ENCODE measurements at places on chromosomes 1 and 21.

- DNase-seq, result no peak
These were observed 26.0 kb downstream of the ROR1 start for GRCh38 chr1:63799820-63800219.

- peak; percentile 43 for DNase-seq
These were observed 268.8 kb downstream of the KCTD3 start for GRCh38 chr1:215835951-215836350.

DNA sequence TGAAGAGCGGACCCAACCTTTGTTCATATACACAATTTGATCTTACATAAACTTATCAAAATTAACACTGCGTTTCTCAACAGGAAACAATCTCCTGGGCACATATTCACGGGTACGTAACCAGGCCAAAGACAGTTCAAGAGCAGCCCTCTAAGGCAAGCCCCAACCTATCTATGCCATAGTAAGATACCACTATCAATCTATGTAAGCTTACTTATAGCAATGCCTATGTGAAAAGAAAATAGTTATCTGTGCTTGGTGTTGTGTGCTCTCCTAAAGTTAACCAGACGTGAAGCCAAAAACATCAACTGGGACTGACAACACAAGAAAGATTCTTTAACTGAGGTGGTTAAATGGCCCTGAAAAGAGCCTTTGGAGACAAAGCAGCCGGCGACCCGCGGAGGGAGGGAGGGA is 49.4 kb upstream of the BOLA1 start:
- DNase-seq, result peak; percentile 20

DNA sequence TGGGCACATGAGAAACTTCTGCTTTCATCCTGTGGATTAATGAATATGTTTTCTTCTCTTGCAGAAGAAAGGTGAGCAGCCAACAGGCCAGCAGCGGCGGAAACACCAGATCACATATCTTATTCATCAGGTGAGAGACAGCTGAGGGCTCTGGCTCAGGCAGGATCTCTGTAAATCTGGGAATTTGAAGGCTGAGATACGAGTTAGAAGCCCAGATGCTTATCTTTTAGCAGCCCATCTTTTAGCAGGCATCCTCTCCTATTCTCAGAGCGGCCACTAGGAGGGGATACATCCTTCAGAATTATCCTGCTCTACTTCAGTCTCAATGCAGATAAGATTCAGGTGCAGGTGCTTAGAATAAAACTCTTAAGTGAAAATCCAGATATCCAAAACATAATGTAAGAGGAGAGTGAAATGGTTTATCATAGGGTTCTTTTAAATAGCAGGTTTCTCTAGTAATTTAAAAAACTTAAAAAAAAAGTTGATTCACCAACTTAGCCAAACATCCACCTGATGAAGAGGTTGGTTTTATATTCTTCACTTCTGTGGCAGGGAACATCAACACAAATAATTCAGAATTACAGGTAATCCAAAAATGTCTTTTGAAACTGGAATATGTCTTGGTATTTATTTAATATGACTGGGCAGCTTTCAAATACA is 19.3 kb downstream of the SH2D2A start:
- peak; percentile 75 for DNase-seq

- no peak for DNase-seq
These were observed 8.6 kb downstream of the TMEM35B start for GRCh38 chr1:34976384-34977209.

DNA sequence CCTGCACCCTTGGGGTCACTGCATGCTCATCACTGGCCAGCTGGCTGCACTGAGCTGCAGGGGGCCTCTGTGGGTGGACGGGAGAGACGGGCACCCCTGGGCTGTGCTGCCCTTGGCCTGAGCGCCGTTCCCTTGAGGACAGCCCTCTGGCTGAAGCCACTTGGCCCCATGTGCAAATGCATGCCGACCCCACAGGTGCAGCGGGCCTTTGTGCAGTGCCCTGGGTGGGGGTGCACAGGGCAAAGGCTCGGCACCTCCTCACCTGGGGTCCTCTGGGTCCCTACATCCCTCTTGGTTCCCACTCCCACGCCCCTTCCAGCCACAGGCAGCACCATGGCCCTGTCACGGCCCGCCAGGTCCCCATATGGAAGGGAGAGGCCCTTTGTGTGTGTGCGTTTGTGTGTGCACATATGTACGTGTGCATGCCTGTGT is 41.3 kb downstream of the COQ8A start:
- DNase-seq, result no peak

GRCh38 chr1:182977480-182977879 is 24.5 kb upstream of the SHCBP1L start:
- DNase-seq, result no peak

DNA sequence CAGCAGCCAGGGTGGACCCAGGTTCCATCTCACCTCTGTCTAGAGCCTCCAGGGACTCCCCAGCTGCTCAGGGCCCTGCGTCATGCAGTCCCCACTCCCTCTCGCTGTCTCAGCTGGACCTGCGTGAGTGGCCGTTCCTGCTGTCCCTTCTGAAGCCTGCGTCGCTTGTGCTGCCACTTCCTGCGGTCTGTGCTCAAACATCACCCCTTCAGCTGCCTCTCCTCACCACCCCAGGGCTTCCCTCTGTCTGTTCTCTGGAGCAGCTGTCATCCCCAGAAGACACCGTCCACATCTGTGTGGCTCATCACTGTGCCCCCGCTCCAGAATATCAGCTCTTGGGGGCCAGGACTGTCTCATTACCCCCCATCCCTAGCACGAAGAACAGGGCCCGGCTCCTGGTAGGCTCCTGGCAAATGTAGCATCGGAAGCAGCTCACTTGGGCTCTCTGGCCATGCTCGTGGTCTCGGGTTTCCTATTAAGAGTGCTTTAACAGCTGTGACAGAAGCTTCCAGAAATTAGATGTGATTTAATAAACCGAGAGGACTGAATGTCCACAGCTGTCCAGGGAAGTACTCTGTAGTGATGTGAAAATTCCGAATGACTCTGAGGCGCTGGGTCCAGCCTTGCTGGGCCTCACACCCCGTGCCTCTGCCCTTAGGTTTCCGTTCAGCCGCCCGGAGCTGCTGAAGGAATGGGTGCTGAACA is 3.3 kb downstream of the THAP3 start:
- DNase-seq, result no peak

DNA sequence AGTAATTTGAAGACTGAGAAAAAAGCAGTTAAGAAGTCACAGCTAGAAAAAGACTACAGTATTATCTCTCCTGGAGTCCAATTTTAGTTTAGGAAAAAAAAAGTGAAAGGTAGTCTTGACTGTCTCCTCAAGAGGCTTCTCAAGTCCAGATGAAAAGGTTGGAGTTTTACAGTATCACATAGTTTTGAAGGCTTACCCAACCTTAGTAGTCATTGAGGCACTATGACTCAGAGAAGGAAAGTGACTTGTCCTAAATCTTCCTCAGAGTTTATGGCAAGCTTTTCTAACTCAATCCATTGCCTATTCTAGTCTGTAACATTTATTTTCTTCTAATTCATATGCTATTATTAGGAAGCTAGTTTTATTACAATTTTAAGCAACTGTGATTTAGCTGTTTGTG is 174.9 kb downstream of the DPYD start:
- DNase-seq, result peak; percentile 7

DNA sequence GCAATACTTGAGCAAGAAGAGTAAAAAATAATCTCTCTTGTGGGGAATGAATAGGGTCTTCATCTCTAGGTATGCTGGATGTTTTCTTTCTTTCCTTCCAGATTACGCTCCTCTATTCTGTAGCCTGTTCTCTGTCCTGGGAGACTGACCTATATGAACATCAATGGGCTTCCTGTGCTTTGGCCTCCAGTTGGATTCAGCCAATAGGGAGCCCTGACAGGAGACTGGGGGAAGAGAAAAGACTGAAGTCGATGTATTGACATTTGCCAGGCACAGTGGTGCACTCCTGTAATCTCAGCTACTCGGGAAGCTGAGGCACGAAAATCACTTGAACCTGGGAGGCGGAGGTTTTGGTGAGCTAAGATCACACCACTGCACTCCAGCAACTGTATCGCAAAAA is 17.6 kb downstream of the SEMA6C start:
- no peak for DNase-seq

DNA sequence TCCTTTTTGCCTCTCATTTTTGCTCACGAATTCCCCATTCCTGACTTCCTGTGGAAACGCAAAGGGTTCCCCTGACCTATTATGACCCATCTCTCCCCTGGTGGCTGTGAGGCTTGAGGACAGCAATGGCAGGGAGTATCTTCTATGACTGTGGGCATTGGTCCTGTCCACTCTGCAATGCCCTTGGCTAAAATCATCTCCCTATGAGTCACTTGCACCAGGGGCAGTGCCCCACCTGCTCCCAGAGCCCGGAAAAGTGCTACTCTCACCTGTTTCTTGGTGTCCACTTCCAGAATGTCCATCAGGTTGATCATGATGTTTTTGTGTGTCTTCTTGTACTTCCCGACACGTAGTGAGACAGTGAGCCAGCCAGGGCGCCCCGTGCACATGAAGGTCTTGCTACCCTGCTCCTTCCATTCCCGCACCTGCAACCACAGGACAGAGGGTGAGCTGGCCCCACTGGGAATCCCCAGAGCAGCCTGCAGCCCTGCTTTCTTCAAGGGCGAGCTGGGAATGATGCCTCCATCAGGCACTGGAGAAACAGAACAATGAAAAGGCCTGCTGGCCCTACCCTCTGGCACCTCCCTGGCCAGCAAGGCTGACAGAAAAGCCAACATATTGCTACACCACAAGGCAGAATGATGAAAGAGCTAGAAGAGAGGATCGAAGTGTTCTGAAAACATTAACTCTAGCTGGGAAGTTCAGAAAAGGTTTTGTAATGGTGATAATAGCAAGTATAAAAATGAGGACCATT is 3.5 kb downstream of the DHCR24 start:
- peak; percentile 59 for DNase-seq

- DNase-seq, result no peak
These were observed 92.6 kb upstream of the ACTRT2 start for GRCh38 chr1:2928366-2929325.

DNA sequence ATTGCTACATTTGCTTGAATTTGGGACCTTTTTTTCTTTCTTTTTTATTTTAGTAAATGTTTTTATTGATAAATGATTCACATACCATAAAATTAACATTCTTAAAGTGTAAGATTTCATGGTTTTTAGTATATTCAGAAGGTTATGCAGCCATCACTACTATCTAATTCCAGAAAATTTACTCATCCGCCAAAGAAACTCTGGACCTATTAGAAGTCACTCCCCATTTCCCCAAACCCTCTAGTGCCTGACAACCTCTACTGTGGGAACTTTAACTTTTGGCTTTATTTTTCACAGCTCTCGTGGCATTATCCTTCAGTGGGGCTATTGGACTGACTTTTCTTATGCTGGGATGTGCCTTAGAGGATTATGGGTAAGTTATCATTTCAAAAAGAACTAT is 4.5 kb downstream of the LEPR start:
- no peak for DNase-seq

DNA sequence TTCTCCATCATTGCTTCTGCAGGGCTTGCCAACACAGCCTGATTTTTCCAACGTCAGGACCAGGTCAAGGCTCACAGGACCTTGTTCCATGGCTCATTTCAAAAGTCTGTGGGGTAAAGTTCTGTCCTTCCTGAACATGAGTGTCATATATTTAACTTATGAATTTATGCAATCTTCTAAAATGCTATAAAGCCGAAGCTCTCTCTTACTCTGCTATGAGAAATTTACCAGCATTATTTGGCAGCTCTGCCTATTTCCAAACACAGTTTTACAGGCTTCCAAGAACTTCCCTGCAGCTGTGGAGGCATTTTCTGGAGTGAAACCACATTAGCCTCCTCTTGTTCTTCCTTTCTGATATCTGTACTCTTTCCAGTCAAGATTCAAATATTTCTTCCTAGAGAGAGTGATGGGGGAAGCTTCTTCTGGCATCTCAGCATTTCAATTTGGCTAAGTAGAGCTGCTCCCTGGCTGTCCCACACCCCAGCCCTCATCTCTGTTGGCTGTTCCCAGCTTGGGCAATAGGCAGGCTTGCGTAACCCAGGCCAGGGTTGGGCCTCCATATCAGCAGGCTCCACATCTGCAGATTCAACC is 15.6 kb upstream of the HMGCS2 start:
- no peak for DNase-seq

DNA sequence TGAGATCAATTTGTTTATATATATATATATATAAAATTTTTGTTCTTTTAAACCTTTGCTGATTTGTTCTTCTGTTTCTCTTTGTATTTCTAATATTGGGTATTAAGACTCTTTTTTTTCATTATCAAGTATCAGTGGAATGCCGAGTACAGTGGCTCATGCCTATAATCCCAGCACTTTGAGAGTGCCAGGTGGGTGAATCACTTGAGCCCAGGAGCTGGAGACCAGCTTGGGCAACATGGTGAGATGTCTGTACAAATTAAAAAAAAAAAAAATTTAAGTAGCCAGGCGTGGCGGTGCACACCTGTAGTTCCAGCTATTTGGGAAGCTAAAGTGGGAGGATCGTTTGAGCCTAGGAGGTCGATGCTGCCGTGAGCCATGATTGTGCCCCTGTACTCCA is 67.1 kb downstream of the MAST2 start:
- DNase-seq, result no peak

DNA sequence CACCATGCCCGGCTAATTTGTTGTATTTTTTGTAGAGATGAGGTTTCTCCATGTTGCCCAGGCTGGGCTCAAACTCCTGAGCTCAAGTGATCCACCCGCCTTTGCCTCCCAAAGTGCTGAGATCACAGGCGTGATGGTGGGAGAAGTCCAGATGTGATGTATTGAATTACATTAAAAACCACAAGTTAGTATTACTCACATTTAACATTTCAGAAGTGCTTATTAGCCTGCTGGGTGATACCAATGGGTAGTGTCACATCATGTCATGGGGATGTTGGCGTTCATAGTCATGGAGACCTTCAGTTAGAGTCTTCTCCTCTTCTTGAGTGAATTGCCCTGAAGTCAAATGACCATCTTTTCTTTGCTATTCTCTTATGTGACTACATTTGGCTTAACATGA is 63.6 kb upstream of the VAMP3 start:
- peak; percentile 17 for DNase-seq

GRCh38 chr1:234639961-234640360 is 30.0 kb upstream of the IRF2BP2 start:
- DNase-seq, result no peak

DNA sequence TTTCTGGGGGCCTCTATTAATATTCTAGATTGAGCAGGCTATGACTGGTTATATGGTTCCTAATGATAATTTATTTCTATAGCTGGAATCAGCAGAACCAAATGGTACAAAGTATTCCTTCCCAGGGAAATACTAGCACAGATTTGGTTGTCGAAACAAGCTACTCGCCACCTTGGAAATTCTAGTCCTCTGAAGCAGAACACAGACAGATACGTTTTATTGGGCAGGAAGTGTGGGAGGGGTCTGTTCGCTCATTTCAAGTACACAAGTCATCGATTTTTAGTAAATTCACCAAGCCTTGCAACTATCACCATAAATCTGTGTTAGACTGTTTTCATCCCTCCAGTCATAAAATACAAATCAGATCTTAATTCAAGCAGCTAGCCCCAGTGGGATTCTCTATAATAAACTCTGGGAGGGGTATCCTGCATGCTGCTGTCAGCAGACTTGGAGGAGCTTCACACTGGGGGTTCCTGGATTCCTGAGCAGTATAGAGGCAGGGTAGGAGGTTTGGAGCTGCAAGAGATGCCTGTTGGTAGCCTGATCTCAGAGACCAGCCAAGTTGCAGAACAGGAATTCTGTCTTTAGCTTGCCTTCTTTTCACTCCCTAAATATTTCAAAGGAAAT is 9.8 kb upstream of the GPR137B start:
- no peak for DNase-seq

- no peak for DNase-seq
These were observed 2.3 kb upstream of the ATP2B4 start for GRCh38 chr1:203624341-203624712.

All from mesenchymal stem cell (in vitro differentiated cells and primary cell).